ENCODE measurements at places on chromosomes 5 and 9.

- no peak for DNase-seq
Observed at GRCh38 chr9:127918183-127919107, 1.6 kb upstream of the ST6GALNAC4 start.

DNA sequence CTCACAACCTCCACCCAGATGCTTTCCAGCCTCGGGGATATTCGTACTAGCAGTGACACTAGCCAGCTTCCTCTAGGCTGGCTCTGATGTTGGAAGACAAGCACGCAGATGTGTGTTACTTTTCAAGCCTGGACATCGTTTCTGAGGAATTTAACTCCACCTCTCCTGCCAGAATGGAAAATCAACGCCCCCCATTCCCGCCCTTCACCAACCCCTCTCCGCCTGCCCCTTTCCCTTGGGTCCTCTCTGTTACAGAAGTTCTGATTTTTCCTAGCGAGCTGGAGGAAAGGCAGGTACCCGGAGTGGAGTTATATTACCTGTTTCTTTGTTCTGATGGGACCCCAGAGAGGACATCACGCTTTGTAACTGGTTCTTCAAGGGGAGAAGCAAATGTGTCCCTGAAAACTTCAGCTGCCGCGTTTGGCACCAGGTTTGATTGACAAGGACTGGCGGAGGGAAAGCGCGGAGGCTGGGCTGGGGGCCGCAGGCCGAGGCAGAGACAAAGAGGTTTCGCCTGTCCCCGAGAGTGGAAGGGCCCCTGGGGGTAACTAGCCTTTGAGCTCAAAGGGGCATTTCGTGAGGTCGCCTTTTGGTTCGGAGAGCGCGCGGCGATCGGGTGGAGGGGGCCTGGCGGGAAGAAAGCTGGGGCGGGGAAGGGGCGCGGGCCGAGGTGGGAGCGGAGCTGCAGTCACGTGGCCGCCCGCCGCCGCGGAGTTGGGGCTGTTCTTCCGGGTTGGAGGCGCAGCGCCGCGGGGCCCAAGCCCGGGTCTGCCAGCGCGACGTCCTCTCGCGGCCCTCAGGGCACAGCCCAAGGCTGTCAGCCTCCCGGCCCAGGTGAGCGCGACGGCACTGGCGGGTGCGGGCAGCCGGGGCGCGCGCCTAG, at the start of gene NNT:
Gene NNT, plus strand, starts transcription at position 720 of the 883 bp plus-strand sequence. CDS start 6,016 bp downstream, outside the sequence.
- DNase-seq = peak; percentile 87

DNA sequence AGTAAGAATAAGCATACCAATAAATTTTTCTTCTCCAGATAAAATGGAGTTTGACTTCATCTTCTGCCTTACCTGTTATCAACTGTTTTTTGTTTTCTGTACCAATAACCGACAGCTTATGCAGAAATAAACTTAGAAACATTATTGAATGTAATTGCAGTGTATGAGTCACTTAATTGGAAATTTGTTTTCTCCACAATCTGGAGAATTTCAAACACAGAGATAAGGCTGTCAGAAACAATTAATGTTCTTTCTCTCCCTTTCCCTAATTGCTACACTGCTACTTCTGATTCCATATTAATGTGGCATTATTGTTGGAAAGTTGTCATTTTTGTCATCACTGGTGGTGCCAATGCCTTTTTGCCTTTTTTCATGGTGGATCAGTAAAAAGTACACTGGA, 180.3 kb downstream of the SLCO4C1 start:
- DNase-seq = no peak

GRCh38 chr5:154977409-154977808, 36.1 kb upstream of the KIF4B start:
- DNase-seq = no peak

GRCh38 chr9:132200706-132201105, 38.8 kb downstream of the NTNG2 start:
- DNase-seq = no peak

- no peak for DNase-seq
Observed at GRCh38 chr9:130543368-130543767, 36.0 kb upstream of the FUBP3 start.

GRCh38 chr9:126347911-126348760, 21.5 kb downstream of the MVB12B start:
- DNase-seq = peak; percentile 76

DNA sequence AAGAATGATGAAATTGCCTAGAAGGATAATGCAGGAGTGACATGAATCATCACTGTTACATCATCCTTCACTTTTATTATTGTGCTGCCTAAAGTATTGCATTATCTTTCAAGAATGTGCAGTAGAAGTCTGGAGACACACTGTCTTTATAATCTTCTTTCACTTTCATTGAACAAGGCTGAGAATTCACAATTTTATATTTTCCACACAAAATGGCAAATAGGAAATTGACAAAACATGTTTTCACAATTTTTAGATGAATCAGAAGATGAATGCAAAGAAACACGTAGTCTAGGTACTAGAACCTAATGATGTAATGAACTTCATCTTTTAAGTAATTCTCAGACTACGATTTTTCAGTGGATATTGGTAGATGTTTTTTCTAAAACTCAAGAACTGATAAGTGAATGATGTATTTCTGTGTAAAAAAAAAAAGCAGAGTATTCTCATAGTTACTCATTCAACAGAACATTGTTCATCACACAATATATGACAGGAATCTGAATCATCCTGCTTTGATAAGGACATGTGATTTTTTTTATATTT, 131.5 kb upstream of the GRHPR start:
- DNase-seq = no peak

GRCh38 chr5:172433513-172433912, 20.8 kb downstream of the SH3PXD2B start:
- DNase-seq = no peak

- no peak for DNase-seq
Observed at GRCh38 chr5:103589776-103590175, 27.2 kb upstream of the NUDT12 start.

GRCh38 chr9:129667850-129668249, 2.4 kb downstream of the PRRX2 start:
- DNase-seq = no peak

- no peak for DNase-seq
Observed at GRCh38 chr9:115122937-115123336, 5.0 kb upstream of the TNC start.

GRCh38 chr5:59236986-59237385, 654.1 kb downstream of the RAB3C start:
- no peak for DNase-seq

- DNase-seq = no peak
Observed at GRCh38 chr9:26802921-26803320, 89.7 kb downstream of the CAAP1 start.
